ENCODE measurements at places on chromosomes 6 and 20. TPM values are rescaled to one million over a fixed set of nuclear protein-coding genes. Genes with fewer than 3 reads are reported as not detected.

DNA sequence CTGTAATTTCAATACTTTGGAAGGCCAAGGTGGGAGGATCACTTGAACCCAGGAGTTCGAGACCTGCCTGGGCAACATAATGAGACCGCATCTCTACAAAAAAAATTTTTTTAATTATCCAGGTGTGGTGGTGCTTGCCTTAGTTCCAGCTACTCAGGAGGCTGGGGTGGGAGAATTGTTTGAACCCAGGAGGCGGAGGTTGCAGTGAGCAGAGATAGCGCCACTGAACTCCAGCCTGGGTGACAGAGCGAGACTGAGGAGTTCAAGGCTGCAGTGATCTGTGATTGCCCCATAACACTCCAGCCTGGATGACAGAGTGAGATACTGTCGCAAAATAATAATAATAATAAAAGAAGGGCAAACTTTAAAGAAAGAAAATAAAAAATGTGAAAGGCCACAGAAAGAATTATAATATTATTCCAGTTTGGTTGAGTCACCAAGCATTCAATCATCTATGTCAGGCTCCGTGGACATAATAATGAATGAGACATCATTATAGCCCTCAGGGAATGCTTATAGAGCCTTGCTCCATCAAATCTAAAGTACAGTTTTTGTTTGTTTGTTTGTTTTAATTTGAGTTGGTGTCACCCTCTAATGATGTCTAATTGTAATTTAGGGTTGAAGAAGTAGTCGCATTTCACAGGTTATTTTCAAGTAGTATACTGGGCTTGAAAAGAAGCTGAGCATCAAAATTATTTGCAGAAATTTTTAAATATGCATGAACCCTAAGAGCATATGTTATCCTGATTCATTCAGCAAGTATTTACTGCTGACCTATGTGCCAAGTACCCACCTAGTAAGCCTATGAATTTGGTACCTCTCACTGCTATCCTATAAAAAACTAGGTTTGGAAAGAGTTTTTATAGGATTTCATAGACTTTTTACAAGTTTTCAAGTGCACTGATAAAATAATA is 15.1 kb downstream of the GLYATL3 start:
- no peak for DNase-seq

DNA sequence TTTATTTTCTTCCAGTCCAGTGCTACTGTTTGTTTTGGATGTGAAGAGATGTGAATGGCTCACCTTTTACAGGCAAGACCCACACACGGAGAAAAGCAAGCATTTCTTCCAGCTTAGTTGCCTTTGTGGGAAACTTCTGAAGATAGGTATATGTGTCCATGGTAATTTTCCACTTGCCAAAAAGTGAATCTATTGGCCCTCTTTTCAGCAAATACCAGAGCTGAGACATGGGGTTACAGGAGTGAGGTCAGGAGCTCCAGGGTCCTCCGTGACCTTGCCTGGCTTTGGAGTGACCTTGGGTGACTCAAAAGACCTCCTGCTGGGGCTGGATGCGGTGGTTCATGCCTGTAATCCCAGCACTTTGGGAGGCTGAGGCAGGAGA is 166.7 kb downstream of the SCML4 start:
- no peak for DNase-seq

DNA sequence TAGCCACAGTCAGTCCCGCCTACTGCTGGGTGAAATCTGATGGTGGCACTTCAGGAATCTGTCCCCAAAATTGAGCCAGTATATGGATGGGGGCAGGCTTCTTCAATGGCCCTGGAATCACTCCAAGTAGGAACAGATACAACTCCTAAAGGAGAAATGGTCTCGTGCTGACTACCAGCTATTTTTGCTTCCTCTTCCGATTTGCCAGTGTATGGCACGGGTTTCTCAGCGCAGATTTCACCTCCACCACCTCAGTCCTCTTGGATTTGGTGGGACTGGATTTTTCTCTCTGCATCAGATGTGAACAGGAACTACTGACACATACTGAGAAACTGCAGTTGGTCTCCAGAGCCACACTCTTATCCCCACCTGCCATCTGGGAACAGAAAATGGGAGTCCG is 27.2 kb downstream of the PNPLA1 start:
- no peak for DNase-seq

The OR12D1 gene
- not detected for total RNA-seq

GRCh38 chr6:165729307-165729936 is 66.4 kb upstream of the PDE10A start:
- no peak for DNase-seq

The WFDC5 gene
- 0.26 TPM for total RNA-seq

GRCh38 chr6:166563200-166563599 is 23.3 kb downstream of the RAMACL start:
- no peak for DNase-seq

The SMOC2 gene
- total RNA-seq, result 61.1 TPM

- peak; percentile 87 for DNase-seq
These were observed 32.2 kb upstream of the ID1 start for GRCh38 chr20:31572701-31573554.

GRCh38 chr20:62344782-62345181 is 22.3 kb downstream of the LAMA5 start:
- no peak for DNase-seq

The FRMD1 gene
- total RNA-seq, result 0.21 TPM

The PTCHD4 gene
- 0.95 TPM for total RNA-seq

The HLA-DMB gene
- total RNA-seq, result 8.9 TPM

DNA sequence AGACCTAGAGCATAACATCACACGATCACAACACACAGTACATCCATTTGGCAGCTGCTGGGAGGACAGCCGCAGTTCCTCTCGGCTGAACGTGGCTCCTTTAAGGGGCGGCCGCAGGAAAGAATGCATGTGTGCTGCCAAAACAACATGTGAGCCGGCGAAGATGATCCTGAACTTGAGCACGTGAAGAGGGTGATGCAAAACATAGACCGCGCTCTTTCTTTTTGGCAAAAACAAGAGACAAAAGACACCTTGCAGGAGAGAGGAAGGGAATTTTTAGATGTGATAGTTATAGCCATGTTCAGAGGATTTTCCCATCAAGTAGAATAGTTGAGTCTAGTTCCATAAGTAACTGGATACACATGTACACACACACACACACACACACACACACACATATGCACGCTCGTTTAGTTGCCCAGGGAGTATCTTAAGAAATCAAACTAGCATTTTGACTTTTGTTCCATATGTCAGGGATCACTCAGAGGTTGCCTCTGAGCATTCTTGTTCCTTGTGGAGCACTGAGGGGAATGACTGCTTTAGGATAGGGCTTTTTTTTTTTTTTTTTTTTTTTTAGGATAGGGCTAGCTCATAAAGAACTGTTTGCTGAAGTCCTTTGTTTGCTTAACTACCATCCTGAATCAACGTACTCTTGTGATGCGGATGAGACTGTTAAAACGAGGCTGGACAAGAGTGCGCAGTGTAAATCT is 21.7 kb upstream of the RANBP9 start:
- DNase-seq, result peak; percentile 71

DNA sequence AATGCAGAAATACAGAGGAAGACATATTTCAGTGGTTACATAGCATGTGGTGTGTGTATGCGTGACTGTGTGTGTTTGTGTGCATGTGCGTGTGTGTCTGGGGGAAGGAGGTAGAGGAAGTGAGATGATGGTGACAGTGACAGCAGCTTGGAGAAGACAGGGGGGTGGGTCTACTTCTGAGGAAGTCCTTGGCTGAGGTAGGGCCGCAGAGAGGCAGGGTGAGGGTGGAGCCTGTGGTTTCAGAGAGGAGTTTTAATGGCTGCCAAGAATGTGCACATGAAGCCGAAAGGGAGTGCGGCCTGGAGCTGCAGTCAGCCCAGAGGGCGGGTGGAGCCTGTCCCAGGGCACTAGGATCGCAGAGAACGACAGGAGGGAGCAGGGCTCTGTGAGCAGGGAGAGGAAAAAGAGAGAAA is 22.7 kb upstream of the RNF24 start:
- DNase-seq, result peak; percentile 48

DNA sequence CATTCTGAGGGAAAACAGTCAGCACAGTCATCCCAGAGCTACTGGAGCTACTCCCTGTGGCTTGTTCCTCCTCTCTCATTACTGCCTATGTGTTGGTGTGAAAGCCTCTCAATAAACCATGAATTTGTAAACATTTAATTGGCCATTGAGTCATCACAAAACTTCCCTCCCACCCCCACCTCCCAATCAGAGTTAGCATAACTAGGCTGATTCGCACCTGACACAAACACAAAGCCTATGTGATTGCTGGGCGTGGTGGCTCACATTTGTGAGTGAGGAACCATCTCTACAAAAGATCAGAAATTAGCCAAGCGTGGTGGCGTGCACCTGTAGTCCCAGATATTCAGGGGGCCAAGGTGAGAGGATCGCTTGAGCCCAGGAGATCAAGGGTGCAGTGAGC is 17.1 kb upstream of the SNTA1 start:
- DNase-seq, result no peak
